Peyer's patch (tissue), 4 donors: ENCODE measurements at places on chromosomes 12 and 14. TPM values are rescaled to one million over a fixed set of nuclear protein-coding genes. Genes with fewer than 3 reads are reported as not detected.

The PLEKHH1 gene
- 68.5 TPM for total RNA-seq

The BBS10 gene
- total RNA-seq, result 2.5 TPM

DNA sequence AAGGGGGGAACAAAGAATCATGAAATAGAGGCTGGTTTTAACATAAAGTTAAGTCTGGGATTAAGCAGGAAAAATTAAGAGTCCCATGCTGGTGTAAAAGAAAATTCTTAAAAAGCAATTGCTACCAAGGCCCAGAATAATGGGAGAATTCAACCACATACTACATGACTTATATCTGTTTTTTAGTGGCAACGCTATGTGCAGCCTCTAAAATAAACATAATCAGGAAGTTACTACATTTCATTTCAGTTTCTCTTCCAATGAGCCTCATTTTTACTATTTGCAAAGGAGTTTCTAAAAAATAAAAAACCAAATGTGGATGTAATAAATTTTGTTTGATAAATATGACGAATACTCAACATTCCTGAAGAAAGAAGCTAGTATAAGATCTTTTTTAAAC, 58.1 kb downstream of the CPNE8 start:
- no peak for DNase-seq

GRCh38 chr12:28164644-28165275, 25.5 kb upstream of the CCDC91 start:
- DNase-seq, result no peak

DNA sequence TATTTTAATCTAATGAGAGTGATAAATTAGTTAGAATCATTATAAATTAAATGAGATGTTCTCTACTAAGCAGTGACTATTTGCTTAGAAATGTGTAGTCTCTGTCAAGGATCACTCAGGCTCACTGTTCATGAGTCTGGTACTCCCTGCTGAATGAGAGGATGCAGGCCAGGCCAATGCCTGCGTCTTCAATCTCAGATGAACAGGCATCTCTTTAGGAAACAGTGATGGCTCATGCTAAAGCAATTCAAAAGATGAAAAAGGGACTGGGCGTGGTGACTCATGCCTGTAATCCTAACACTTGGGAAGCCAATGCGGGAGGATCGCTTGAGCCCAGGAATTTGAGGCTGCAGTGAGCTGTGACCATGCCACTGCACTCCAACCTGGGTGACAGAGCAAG, 106.8 kb downstream of the ZFC3H1 start:
- DNase-seq, result no peak
